A375 (cell line): ENCODE measurements at places on chromosomes 6 and 20. TPM values are rescaled to one million over a fixed set of nuclear protein-coding genes. Genes with fewer than 3 reads are reported as not detected.

The ERMARD gene
- total RNA-seq, result 14.6 and 22.5 TPM in 2 replicates

The HLA-F gene
- total RNA-seq, result 16.2 and 18.7 TPM in 2 replicates

The KHDC1L gene
- not detected in 2 replicates for total RNA-seq

The IL17A gene
- total RNA-seq, result not detected in 2 replicates

The CLVS2 gene
- 0.13 and 0.60 TPM in 2 replicates for total RNA-seq

The LSM14B gene
- total RNA-seq, result 38.4 and 40.3 TPM in 2 replicates
